Karpas-422 (cell line): ENCODE measurements at places on chromosomes 6 and 20. TPM values are rescaled to one million over a fixed set of nuclear protein-coding genes. Genes with fewer than 3 reads are reported as not detected.

DNA sequence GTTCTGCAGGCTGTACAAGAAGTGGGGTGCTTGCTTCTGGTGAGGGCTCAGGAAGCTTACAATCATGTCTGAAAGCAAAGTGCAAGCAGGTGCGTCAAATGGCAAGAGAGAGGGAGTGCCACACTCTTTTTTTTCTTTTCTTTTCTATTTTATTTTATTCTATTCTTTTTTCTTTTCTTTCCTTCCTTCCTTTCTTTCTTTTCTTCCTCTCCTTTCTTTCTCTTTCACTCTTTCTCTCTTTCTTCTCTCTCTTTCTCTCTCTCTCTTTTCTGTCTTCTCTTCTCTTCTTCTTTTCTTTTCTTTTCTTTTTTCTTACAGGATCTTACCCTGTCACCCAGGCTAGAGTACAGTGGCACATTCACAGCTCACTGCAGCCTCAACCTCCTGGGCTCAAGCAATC, 19.5 kb downstream of the ACOT13 start:
- H3K27me3 ChIP-seq: no peaks in the 10 kb centered on the region
- DNase-seq: no peak
- peaks cover 10% of the 10 kb centered on the region for H3K4me1 ChIP-seq
- H3K27ac ChIP-seq: no peak overlapping the region
- no peaks in the 10 kb centered on the region for H3K36me3 ChIP-seq
- no peak overlapping the region for H3K4me3 ChIP-seq

BTN1A1 gene
- total RNA-seq: 0.22 TPM in 1 of 2 replicates, not detected in the other

OOEP gene
- not detected in 2 replicates for total RNA-seq

CCN6 gene
- total RNA-seq: 0.25 TPM in 1 of 2 replicates, not detected in the other

DNA sequence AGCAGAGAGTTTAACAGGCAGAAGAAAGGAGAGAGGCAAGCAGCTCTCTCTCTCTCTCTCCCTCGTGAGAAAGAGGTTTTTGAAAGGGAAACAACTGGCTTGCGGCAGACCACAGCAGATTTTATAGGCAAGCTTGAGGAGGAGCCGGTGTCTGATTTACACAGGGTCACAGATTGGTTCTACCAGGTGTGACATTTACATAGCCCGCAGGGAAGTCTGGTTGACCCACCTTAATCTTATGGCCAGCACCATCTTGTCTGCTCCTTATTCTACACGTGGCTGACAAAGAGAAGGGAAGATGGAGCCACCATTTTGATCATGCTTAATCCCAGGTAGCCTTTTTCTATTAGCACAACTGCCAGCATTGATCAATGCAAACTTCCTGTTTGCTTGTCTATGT, 65.4 kb downstream of the OR2J2 start:
- no peak overlapping the region for H3K4me3 ChIP-seq
- no peak for DNase-seq
- H3K27ac ChIP-seq: no peak overlapping the region
- H3K36me3 ChIP-seq: no peaks in the 10 kb centered on the region

- no peaks in the 10 kb centered on the region for H3K36me3 ChIP-seq
- H3K27ac ChIP-seq: no peak overlapping the region
- no peak overlapping the region for H3K4me3 ChIP-seq
- no peaks in the 10 kb centered on the region for H3K27me3 ChIP-seq
Observed at GRCh38 chr6:165096868-165097267, 212.5 kb downstream of the C6orf118 start.

GRCh38 chr20:775679-776135, 7.4 kb upstream of the SLC52A3 start:
- no peak for DNase-seq
- H3K4me1 ChIP-seq: no peaks in the 10 kb centered on the region
- no peak overlapping the region for H3K27ac ChIP-seq
- no peaks in the 10 kb centered on the region for H3K36me3 ChIP-seq
- H3K27me3 ChIP-seq: no peaks in the 10 kb centered on the region

OVOL2 gene
- not detected in 2 replicates for total RNA-seq

IP6K3 gene
- total RNA-seq: not detected in 2 replicates

DNA sequence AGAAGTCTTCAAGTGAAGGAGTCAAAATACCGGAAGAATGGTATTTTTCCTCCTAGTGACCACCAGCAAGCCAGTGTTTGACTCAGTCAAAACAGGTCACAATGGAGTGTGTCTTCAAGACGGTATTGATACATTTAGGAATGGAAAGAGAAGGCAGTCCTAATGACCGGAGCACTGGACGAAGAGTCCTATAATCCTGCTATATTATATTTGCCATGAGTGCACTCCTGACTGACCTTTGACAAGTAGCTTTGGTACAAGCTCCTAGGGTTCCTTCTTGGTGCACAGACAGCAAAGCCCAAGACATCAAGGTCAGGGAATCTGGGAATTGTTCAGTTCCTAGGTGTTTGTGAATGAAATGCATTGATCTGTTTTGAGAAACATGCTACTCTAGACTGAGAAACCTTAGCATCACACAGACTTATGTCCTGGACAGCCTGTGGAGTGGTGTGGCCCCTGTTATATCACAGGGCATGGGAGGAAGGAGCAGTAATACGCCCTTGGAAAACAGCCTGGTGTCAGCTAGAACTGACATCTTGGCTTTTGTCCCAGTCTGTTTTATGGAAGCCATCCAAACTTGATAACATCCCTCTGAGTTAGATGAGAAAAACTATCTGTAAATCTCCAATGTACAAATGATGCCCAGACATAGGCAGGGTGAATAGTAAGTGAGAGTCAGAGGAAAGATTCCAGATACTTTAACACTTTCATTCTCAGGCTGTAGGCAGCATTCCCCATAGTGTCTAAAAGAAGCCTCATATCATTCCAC, 18.5 kb downstream of the NOX3 start:
- H3K4me3 ChIP-seq: no peak overlapping the region
- H3K27ac ChIP-seq: no peak overlapping the region
- H3K36me3 ChIP-seq: no peaks in the 10 kb centered on the region

DNA sequence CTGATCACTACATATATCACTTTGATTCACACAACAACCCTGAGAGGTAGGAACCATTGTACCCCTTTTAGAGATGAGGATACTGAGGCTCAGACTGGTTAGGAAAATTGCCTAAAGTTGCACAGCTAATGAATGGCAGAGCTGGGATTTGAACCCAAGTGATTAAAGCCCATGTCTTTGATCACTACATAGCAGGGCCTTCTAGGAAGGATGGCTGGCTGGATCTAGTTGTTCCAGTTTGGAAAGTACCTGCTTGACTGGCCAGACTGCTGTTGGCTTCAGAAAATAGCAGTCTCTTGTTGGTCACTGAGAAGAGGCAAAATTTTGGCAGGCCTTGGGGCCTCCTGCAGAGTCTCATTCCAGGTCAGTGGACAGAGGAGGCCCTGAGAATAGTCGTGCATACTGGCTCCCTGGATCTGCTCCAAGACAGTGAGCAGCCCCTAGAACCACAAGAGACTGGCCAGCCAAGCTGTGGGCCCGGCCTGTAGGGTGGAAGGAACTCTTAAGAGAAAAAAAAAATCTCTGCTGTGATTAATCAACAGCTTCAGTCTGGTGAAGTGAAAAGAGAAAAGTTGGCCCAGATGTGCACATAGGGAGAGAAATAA, 17.5 kb downstream of the PPARD start:
- peaks cover 23% of the 10 kb centered on the region for H3K4me1 ChIP-seq
- no peak overlapping the region for H3K27ac ChIP-seq
- no peak overlapping the region for H3K4me3 ChIP-seq
- no peaks in the 10 kb centered on the region for H3K27me3 ChIP-seq
- H3K36me3 ChIP-seq: no peaks in the 10 kb centered on the region

- peaks cover 33% of the 10 kb centered on the region for H3K4me1 ChIP-seq
- no peak for DNase-seq
- peaks cover 25% of the 10 kb centered on the region for H3K36me3 ChIP-seq
- H3K4me3 ChIP-seq: no peak overlapping the region
- H3K27ac ChIP-seq: no peak overlapping the region
Observed at GRCh38 chr6:42423244-42423643, 28.5 kb downstream of the TRERF1 start.

- no peak overlapping the region for H3K27ac ChIP-seq
- no peaks in the 10 kb centered on the region for H3K27me3 ChIP-seq
Observed at GRCh38 chr20:16926626-16927430, 178.7 kb downstream of the OTOR start.

GRCh38 chr6:151610326-151610725, 116.5 kb downstream of the CCDC170 start:
- no peak overlapping the region for H3K27ac ChIP-seq
- DNase-seq: no peak
- no peaks in the 10 kb centered on the region for H3K4me1 ChIP-seq
- no peak overlapping the region for H3K4me3 ChIP-seq
- 0 out of 2 replicates have a peak, but pooled peaks cover 2% of the 10 kb centered on the region for H3K27me3 ChIP-seq

- H3K27me3 ChIP-seq: no peaks in the 10 kb centered on the region
- H3K27ac ChIP-seq: no peak overlapping the region
- peaks cover 22% of the 10 kb centered on the region for H3K4me1 ChIP-seq
- H3K4me3 ChIP-seq: no peak overlapping the region
Observed at GRCh38 chr6:8670792-8671191, 235.4 kb upstream of the SLC35B3 start.

CTAGE9 gene
- not detected in 2 replicates for total RNA-seq

DNA sequence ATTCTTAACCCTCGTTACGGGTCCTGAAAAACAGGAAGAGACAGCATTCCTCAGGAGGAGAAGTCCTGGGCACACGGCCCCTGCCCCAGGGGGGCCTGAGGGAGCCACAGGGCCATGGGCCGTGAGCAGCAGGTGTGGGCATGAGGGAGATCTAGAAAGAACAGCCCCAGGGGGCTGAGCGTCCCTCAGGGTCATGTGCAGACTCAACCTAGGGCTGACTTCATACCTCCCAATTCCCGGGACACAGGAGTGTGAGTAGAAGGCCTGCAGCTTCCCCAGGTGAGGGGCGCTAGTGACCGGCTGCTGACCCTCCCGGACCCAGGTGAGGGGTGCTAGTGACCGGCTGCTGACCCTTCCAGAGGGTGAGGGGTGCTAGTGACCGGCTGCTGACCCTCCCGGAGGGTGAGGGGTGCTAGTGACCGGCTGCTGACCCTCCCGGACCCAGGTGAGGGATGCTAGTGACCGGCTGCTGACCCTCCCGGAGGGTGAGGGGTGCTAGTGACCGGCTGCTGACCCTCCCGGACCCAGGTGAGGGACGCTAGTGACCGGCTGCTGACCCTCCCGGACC, 35.1 kb downstream of the FRMD1 start:
- DNase-seq: no peak
- H3K27ac ChIP-seq: no peak overlapping the region
- H3K36me3 ChIP-seq: no peaks in the 10 kb centered on the region

GRCh38 chr6:155828989-155829388, 373.4 kb upstream of the NOX3 start:
- no peak overlapping the region for H3K27ac ChIP-seq
- no peaks in the 10 kb centered on the region for H3K36me3 ChIP-seq
- H3K27me3 ChIP-seq: no peaks in the 10 kb centered on the region

GRCh38 chr20:19820555-19821211, 62.6 kb downstream of the RIN2 start:
- H3K27ac ChIP-seq: peak overlapping the region; percentile 98
- no peaks in the 10 kb centered on the region for H3K27me3 ChIP-seq
- peak; percentile 79 for DNase-seq
- peaks cover 77% of the 10 kb centered on the region for H3K4me1 ChIP-seq
- H3K4me3 ChIP-seq: peak overlapping the region; percentile 9; the same call in 1 of the 2 replicates
- H3K36me3 ChIP-seq: no peaks in the 10 kb centered on the region

DNA sequence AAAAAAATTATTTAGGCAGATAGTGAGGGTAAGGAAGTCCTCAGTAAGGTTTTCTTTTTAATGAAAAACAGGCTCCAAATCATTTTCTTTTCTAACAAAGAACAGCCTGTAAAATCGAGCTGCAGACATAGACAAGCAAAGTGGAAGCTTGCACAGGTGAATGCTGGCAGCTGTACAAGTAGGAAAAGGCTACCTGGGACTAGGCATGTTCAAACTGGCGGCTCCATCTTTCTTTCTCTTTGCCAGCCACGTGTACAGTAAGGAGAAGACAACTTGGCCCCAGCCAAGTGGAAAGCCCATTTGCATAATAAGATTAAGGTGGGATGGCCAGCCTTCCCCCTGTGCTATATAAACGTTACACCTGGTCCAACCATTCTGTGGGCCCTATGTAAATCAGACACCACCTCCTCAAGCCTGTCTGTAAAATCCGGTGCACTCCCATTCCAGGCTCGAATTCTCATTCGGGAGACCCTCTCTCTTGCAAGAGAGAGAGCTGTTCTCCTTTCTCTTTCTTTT, 27.0 kb upstream of the SLC2A12 start:
- H3K27me3 ChIP-seq: no peaks in the 10 kb centered on the region
- H3K36me3 ChIP-seq: no peaks in the 10 kb centered on the region
- peak overlapping the region; percentile 47 for H3K4me3 ChIP-seq
- DNase-seq: peak; percentile 66

DNA sequence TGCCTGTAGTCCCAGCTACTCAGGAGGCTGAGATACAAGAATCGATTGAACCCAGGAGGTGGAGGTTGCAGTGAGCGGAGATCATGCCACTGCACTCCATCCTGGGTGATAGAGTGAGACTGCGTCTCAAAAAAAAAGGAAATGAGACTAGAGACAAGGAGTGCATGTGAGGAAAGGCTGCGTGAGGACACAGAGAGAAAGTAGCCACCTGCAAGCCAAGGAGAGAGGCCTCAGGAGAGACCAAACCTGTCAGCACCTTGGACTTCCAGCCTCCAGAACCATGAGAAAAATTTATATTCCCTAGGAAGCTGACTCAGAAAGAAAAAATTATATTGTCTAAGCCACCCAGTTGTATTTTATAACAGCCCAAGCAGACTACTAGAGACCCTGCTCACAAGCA, 7.4 kb upstream of the BEND3 start:
- H3K27me3 ChIP-seq: no peaks in the 10 kb centered on the region
- DNase-seq: no peak
- no peak overlapping the region for H3K4me3 ChIP-seq
- peaks cover 32% of the 10 kb centered on the region for H3K4me1 ChIP-seq
- no peak overlapping the region for H3K27ac ChIP-seq

- no peak overlapping the region for H3K4me3 ChIP-seq
- no peaks in the 10 kb centered on the region for H3K36me3 ChIP-seq
- DNase-seq: no peak
- no peaks in the 10 kb centered on the region for H3K27me3 ChIP-seq
Observed at GRCh38 chr6:106390088-106390487, 29.6 kb downstream of the CRYBG1 start.

- no peak for DNase-seq
- H3K4me1 ChIP-seq: no peaks in the 10 kb centered on the region
- no peak overlapping the region for H3K4me3 ChIP-seq
- no peaks in the 10 kb centered on the region for H3K36me3 ChIP-seq
- H3K27me3 ChIP-seq: no peaks in the 10 kb centered on the region
Observed at GRCh38 chr6:130239755-130240154, 17.0 kb upstream of the SAMD3 start.

PRPF6 gene
- 24.2 and 40.7 TPM in 2 replicates for total RNA-seq

GRCh38 chr6:73225396-73225795, at the start of gene KHDC1L:
Gene KHDC1L (minus strand): TSS chr6:73225496. CDS start chr6:73225408, 88 bp downstream.
- peaks cover 6% of the 10 kb centered on the region; the same call in 1 of the 2 replicates for H3K4me1 ChIP-seq
- no peak within 1 kb of the TSS for H3K27ac ChIP-seq

CALHM6 gene
- total RNA-seq: 0.25 TPM in 1 of 2 replicates, not detected in the other

- peaks cover 37% of the 10 kb centered on the region for H3K4me1 ChIP-seq
- H3K4me3 ChIP-seq: peak overlapping the region; percentile 53; the same call in 1 of the 2 replicates
- DNase-seq: no peak
- H3K27me3 ChIP-seq: no peaks in the 10 kb centered on the region
- H3K27ac ChIP-seq: no peak overlapping the region
- H3K36me3 ChIP-seq: no peaks in the 10 kb centered on the region
Observed at GRCh38 chr6:30102414-30102969, 10.4 kb downstream of the TRIM31 start.

GRCh38 chr6:108751851-108752732, 96.1 kb upstream of the ARMC2 start:
- no peaks in the 10 kb centered on the region for H3K27me3 ChIP-seq
- H3K36me3 ChIP-seq: no peaks in the 10 kb centered on the region
- no peak for DNase-seq
- H3K4me3 ChIP-seq: no peak overlapping the region
- peaks cover 12% of the 10 kb centered on the region for H3K4me1 ChIP-seq
- H3K27ac ChIP-seq: no peak overlapping the region
